Hippocampal formation (tissue), 2 donors: ENCODE measurements at places on chromosomes 1 and 21.

- DNase-seq, result no peak
Observed at GRCh38 chr1:235077571-235078479, 50.8 kb downstream of the TOMM20 start.

GRCh38 chr21:42022091-42022430, 11.9 kb upstream of the ZBTB21 start:
- DNase-seq, result no peak

DNA sequence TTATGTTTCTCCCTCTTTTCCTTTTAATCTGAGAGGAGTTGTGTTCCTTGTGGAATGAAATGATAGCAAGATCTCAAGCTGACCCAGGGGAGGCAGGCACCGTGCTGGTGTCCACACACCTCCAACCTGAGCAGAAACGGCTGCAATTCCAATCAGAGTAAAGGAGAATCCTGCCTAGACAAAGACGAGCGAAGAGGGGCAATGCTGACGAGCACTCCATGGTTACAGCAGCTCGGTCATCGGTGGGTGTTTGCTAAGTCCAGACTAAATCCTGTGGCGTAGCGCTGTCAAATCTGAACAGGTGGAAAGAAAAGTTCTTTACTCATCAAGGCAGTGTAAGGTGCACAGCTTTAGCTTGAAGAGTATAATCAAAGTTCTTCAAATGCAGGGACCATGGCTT, 74.8 kb downstream of the PLD5 start:
- no peak for DNase-seq

- DNase-seq, result no peak
Observed at GRCh38 chr1:112021263-112021662, 31.8 kb upstream of the KCND3 start.

DNA sequence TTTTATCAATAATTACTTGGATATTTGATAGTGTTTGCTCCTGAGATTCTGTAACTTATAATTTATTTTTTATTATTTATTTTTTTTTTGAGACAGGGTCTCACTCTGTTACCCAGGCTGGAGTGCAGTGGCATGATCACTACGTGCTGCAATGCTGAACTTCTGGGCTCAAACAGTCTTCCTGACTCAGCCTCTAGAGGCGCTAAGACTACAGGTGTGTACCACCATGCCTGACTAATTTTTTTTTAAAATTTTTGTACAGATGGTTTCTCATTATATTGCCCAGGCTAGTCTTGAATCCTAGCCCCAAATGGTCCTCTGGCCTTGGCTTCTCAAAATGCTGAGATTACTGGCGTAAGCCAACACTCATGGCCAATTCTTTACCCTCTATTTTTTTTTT, 845.5 kb upstream of the ADGRL4 start:
- DNase-seq, result no peak

DNA sequence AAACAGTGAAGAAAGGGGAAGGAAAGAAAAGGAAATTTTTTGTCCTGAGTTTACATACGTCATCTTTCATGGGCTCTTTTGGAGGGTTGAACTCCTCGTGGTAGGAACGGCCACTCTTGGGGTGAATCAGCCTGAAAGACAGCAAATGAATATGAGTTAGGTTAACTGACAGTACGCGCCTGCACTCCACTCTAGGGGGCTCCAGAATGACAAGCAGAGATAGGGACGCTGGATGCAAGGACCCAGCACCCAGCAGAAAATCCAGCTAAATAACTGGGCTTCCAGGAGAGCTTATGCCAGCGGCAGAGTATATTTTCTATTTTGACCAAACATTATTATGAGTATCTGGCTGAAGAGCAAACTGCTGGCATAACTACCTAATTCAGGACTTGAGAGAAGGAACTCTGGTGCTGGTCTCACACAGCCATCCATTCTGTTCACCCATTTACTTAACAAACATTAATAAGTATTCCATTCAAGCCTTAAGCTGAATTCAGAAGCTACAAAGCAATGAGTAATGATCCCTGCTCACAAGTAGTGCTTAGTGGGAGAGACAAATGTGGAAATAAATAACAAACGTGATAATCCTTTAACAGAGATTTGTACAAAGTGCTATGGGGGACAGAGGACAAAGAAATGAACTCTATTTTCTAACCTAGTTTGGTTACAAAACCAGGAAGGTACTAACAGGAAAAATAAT, 22.1 kb downstream of the AK2 start:
- peak; percentile 42 for DNase-seq
